ENCODE measurements at places on chromosomes 16 and 17. TPM values are rescaled to one million over a fixed set of nuclear protein-coding genes. Genes with fewer than 3 reads are reported as not detected.
A peak's percentile ranks its signal among the peaks of the same experiment; 100 is the strongest.

GRCh38 chr16:65697521-65697920 is 575.7 kb upstream of the CDH11 start:
- H3K27me3 ChIP-seq: no peaks in the 10 kb centered on the region
- no peak overlapping the region for H3K27ac ChIP-seq
- H3K4me1 ChIP-seq: no peaks in the 10 kb centered on the region
- no peaks in the 10 kb centered on the region for H3K36me3 ChIP-seq
- H3K4me3 ChIP-seq: no peak overlapping the region
- DNase-seq: no peak

- no peak for DNase-seq
- H3K27me3 ChIP-seq: peaks cover 5% of the 10 kb centered on the region
- no peaks in the 10 kb centered on the region for H3K36me3 ChIP-seq
These were observed 1.0 kb upstream of the ENDOV start for GRCh38 chr17:80413771-80414507.

GRCh38 chr17:80546267-80546666 is 1.6 kb downstream of the RPTOR start:
- DNase-seq: no peak
- H3K36me3 ChIP-seq: no peaks in the 10 kb centered on the region
- no peaks in the 10 kb centered on the region for H3K27me3 ChIP-seq

DNA sequence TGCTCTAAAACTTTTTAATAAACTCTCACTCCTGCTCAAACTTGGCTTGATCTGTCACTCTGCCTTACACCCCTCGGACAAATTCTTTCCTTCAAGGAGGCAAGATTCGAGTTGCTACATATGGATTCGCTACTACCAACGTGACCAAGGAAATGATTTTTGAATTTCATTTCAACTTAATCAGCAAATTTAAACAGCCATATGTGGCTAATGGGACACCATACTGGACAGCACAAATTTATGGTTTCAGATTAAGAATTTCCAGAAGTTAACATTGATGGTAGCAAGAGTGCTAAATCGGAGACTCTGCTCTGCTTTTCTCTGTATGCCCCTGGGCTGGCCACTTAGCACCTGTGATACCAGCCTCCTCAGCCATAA is 318.2 kb upstream of the PSMD7 start:
- H3K4me3 ChIP-seq: no peak overlapping the region
- H3K27me3 ChIP-seq: no peaks in the 10 kb centered on the region
- H3K27ac ChIP-seq: no peak overlapping the region

GRCh38 chr17:67400193-67400592 is 23.1 kb downstream of the PITPNC1 start:
- H3K36me3 ChIP-seq: no peaks in the 10 kb centered on the region
- no peak overlapping the region for H3K4me3 ChIP-seq
- H3K27ac ChIP-seq: no peak overlapping the region
- H3K4me1 ChIP-seq: peaks cover 17% of the 10 kb centered on the region
- no peaks in the 10 kb centered on the region for H3K27me3 ChIP-seq

DNA sequence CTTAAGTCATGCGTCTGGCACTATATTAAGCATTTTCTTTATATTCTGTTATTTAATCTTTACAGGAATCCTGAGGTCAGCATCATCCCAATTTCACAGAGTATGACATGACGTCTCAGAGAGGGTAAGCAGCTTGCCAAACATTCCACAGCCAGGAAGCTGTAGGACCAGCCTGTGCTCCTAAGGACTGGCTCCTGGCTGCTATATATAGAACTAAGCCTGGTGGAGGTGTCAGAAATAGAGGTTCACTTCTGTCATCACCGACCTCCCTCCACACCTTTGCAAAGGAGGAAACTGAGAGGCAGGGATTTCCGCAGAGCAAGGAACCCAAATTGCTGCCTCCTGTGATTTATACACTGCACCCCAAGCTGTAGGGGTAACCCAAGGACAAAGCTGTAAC is 37.9 kb upstream of the NDRG4 start:
- no peak overlapping the region for H3K4me3 ChIP-seq
- DNase-seq: no peak
- H3K4me1 ChIP-seq: peaks cover 12% of the 10 kb centered on the region
- H3K27me3 ChIP-seq: peaks cover 5% of the 10 kb centered on the region
- no peaks in the 10 kb centered on the region for H3K36me3 ChIP-seq

- H3K4me1 ChIP-seq: no peaks in the 10 kb centered on the region
- DNase-seq: no peak
- H3K27me3 ChIP-seq: no peaks in the 10 kb centered on the region
- no peak overlapping the region for H3K27ac ChIP-seq
These were observed 638 bp upstream of the LYZL6 start for GRCh38 chr17:35944151-35944550.

- no peaks in the 10 kb centered on the region for H3K27me3 ChIP-seq
- H3K36me3 ChIP-seq: no peaks in the 10 kb centered on the region
- no peak for DNase-seq
- no peak overlapping the region for H3K4me3 ChIP-seq
These were observed 225.8 kb downstream of the PMP22 start for GRCh38 chr17:15039366-15039765.

DNA sequence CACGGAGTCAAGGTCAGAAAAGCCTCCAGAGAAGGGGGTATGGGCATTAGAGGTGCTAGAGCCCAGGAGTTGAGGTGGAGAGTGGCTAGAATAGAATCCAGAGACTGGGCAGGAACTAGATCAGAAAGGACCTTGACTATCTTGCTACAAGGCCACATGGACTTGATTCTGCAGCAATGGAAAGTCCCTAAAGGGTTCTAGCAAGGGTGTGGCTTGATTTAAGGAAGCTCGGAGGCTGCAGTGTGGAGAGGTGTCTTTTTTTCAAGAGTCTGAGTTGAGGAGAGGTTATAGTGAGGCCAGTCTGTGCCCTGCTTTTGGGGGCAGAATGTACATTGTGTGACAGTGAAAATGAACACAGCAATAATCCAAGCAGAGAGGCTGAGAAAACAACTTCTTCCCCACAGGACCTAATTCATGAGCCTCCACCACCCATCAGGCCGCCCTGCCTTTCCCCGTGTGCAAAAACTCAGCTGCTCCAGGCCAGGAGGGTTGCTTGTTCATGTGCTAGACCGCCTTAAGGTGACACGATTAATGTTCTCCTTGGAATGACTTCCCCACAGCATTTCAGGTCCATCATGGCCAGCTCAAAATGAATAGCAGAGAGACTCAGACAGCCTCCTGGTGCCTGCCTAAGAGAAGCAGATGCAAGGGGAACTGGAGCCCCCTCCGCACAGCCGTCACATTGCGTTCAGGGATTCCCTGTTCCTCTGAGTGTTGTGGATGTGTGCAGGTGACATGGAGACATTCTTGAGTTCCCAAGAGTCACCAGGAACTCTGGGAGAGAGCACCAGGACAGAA is 8.7 kb upstream of the BEAN1 start:
- no peak overlapping the region for H3K4me3 ChIP-seq
- no peak for DNase-seq
- H3K36me3 ChIP-seq: no peaks in the 10 kb centered on the region
- H3K27me3 ChIP-seq: no peaks in the 10 kb centered on the region
- H3K27ac ChIP-seq: no peak overlapping the region

DNA sequence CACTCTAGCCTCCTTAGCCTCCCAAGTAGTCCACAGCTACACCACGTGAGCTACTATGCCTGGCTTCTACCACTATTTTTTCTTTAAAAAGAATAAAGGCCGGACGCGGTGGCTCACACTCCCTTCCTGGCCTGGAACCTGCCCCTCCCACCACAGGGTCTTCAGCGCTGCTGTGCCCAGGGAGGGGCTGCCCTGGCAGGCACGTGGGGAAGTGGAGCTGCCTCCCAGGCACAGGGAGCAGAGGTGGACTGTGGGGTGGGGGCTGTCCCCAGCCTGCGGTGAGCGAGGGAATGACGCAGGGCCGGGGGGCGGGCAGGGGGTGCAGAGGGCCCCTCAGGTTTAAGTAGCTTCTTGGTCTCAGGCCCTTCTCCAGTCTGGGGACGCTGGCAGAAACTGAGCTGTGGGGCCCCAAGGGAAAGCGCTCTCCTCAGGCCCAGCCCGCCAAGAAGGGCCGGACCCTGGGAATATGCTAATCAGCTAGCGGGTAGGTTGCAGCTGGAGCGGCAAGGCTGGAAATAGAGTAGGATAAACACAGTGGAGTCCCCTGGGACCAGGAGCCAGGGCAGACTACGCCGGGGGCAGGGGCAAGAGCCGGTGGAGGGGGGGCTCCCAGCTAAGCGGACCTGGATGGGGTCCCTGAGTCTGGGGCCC is 46.8 kb downstream of the TIMM22 start:
- no peak overlapping the region for H3K4me3 ChIP-seq
- DNase-seq: no peak
- peaks cover 8% of the 10 kb centered on the region for H3K4me1 ChIP-seq
- H3K27ac ChIP-seq: no peak overlapping the region
- H3K36me3 ChIP-seq: peaks cover 24% of the 10 kb centered on the region

- no peaks in the 10 kb centered on the region for H3K4me1 ChIP-seq
- DNase-seq: no peak
- peaks cover 5% of the 10 kb centered on the region for H3K36me3 ChIP-seq
- H3K27ac ChIP-seq: no peak overlapping the region
These were observed 17.8 kb downstream of the MEAK7 start for GRCh38 chr16:84486551-84487235.

DNA sequence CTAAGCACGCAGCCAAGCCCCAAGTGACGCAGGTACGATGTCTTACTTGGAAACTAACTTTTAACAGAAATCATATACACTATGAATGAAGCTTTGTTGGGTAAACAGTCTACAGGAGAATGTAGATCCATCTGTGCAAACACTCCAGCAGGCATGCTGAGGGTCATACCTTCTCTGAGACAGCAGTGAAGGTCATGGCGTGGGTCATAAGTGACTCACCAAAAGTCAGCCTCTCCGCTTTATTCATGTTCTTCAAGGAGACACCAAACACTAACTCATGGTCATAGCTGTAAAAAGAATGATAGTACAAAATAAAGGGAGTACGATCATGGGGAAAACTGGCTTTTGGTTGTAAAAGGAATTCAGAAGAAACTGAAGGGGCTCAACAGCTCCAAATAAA is 20.6 kb downstream of the BLMH start:
- H3K27ac ChIP-seq: no peak overlapping the region
- H3K27me3 ChIP-seq: no peaks in the 10 kb centered on the region

- H3K4me1 ChIP-seq: peaks cover 39% of the 10 kb centered on the region
- no peak overlapping the region for H3K4me3 ChIP-seq
- DNase-seq: no peak
- no peaks in the 10 kb centered on the region for H3K27me3 ChIP-seq
These were observed 19.7 kb downstream of the DEXI start for GRCh38 chr16:10922328-10923145.

- H3K36me3 ChIP-seq: no peaks in the 10 kb centered on the region
- H3K27me3 ChIP-seq: peaks cover under 1% of the 10 kb centered on the region
- no peak for DNase-seq
- H3K27ac ChIP-seq: no peak overlapping the region
These were observed 43.6 kb downstream of the HOXB1 start for GRCh38 chr17:48487221-48487620.

- no peaks in the 10 kb centered on the region for H3K36me3 ChIP-seq
- no peaks in the 10 kb centered on the region for H3K4me1 ChIP-seq
- DNase-seq: no peak
- H3K27ac ChIP-seq: no peak overlapping the region
- no peak overlapping the region for H3K4me3 ChIP-seq
These were observed 24.3 kb upstream of the MLKL start for GRCh38 chr16:74724820-74725549.

GRCh38 chr16:63982110-63982509 is 1139.8 kb downstream of the CDH11 start:
- H3K27ac ChIP-seq: no peak overlapping the region
- no peaks in the 10 kb centered on the region for H3K36me3 ChIP-seq
- no peak for DNase-seq
- H3K27me3 ChIP-seq: no peaks in the 10 kb centered on the region
- H3K4me3 ChIP-seq: no peak overlapping the region
- no peaks in the 10 kb centered on the region for H3K4me1 ChIP-seq

Gene C17orf100
- total RNA-seq: 7.7 TPM

GRCh38 chr16:85717393-85718152 is 28.8 kb upstream of the GINS2 start:
- H3K4me1 ChIP-seq: peaks cover 7% of the 10 kb centered on the region
- peak; percentile 77 for DNase-seq
- H3K27ac ChIP-seq: no peak overlapping the region
- H3K36me3 ChIP-seq: peaks cover 1% of the 10 kb centered on the region
- H3K4me3 ChIP-seq: no peak overlapping the region

Gene HCRT
- not detected for total RNA-seq

DNA sequence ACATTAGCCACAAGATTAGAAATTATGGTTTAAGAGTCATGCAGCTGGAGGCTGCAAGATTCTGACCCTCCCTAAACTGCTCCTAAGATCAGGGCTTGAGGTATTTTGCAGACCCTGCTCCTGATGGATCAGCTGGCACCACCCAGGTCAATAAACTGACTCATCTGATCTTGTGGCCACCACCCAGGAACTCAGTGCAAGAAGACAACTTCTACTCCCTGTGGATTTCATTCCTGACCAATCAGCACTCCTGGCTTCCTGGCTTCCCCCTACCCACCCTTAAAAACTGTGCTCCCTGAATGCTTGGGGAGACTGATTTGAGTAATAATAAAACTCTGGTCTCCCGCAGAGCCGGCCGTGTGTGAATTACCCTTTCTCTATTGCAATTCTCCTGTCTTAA is 25.0 kb upstream of the MILR1 start:
- peaks cover 3% of the 10 kb centered on the region for H3K4me1 ChIP-seq
- H3K27me3 ChIP-seq: no peaks in the 10 kb centered on the region
- no peaks in the 10 kb centered on the region for H3K36me3 ChIP-seq
- no peak for DNase-seq

DNA sequence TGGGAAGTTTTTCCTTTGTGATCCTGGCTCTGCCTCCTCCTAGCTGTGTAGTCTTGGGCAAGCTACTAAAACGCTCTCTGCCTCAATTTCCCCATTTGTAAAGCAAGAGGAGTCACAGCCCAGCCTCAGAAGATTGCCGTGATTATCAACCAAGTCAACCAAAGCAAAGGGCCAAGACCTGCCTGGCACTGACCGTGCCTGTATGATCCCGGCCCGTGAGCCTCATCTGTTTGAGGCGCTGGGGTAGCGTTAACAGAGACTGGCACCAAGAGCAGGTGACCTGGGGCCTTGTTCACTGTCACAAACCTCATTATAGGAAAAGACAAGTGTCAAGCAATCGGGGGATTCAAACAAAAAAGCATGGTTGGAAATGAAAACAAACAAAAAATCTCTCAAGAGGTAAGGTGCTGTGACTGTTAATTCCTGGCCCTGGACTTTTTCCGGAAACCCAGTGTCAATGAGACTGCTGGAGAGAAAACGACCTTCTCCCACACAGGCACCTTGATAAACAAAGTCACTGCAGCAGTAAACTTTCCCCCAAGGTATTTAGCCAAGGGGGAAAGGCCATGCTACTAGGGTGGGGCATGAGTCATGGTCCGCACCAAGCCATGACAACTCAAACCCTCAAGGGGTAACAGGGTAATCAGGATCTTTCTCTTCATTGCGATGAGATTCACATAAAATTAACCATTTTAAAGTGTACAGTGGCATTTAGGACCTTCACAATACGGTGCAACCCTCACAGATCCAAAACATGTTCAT is 5.4 kb downstream of the MEAK7 start:
- H3K4me1 ChIP-seq: peaks cover 7% of the 10 kb centered on the region
- no peak overlapping the region for H3K4me3 ChIP-seq
- no peak for DNase-seq
- peaks cover 32% of the 10 kb centered on the region for H3K36me3 ChIP-seq
